Ovary (tissue), 10 donors: ENCODE measurements at places on chromosomes 7 and 10. TPM values are rescaled to one million over a fixed set of nuclear protein-coding genes. Genes with fewer than 3 reads are reported as not detected.

DNA sequence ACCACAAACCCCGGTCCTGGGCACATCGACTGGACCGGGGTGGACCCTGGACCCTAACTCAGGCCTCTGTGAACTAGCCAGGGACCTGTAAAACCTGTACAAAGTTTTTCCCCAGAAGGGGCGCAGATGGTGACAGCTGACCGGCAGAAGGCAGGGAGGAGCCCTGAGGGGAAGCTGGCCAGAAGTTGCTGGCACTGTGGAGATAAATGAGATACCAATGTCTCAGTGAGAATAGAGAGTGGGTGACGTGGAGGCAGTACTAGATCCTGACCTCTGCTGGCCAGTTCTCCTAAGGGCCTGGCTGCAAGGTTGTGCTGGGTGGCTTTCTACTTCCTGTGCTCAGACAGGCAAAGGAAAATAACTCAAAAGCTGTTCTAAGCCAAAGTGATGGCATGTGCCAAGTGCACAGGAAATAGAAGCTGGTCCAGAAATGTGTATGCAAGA, 10.6 kb upstream of the TSPAN14 start:
- peaks cover 1% of the 10 kb centered on the region for H3K4me1 ChIP-seq
- H3K4me3 ChIP-seq = no peak overlapping the region
- DNase-seq = no peak
- no peaks in the 10 kb centered on the region for H3K27me3 ChIP-seq
- H3K27ac ChIP-seq = no peak overlapping the region

DNA sequence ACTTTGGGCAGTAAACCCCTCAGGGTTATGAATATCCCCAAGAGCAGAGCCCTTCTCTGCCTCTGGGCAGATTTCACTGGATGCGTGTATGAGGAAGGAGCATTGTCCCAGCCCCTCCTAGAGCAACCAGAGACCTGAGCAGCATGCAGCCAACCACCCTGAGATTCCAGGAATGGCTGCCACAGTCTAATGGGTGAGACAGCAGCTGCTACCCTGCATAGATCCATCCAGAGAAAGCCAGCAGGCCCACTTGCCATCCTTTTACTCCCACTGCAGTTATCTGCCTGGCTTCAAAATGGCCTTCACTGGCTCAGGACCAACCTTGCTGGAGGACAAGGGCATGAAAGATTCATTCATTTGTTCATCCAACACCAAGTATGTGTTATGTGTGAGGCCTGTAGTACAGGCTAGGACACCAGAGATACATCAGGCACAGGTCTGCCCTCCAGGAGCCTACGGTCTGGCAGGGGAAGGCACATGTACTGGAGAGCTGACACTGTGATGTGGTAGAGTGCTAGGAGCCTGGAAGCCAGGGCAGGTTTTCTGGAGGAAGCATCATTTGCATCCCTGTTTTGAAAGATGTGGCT, 26.2 kb upstream of the C10orf105 start:
- no peaks in the 10 kb centered on the region for H3K36me3 ChIP-seq
- no peak overlapping the region for H3K27ac ChIP-seq
- no peaks in the 10 kb centered on the region for H3K27me3 ChIP-seq
- no peak for DNase-seq

DNA sequence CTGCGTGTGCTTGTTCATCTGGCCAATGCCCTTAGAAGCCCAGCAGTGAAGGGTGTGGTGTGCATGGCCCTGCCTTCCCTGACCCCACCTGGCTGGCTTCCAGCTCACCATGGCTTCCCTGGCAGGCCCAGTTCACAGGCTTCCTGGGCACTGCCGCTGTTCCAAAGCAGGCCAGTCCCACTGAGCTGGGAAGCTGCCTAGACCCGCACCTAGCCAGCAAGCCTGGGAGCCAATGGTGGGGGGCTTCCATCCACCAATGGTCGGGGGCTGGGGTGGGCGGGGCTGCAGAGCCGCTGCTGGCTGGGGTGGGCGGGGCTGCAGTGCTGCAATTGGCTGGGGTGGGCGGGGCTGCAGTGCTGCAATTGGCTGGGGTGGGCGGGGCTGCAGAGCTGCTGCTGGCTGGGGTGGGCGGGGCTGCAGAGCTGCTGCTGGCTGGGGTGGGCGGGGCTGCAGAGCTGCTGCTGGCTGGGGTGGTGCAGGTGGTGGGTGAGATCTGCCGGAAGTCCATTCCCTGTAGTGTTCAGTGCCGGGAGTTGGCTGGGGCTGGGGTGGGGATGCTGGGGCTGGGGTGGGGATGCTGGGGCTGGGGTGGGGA, 12.4 kb downstream of the CALY start:
- H3K4me1 ChIP-seq = peaks cover 7% of the 10 kb centered on the region
- H3K27ac ChIP-seq = no peak overlapping the region
- no peaks in the 10 kb centered on the region for H3K36me3 ChIP-seq
- peaks cover 26% of the 10 kb centered on the region for H3K27me3 ChIP-seq

DNA sequence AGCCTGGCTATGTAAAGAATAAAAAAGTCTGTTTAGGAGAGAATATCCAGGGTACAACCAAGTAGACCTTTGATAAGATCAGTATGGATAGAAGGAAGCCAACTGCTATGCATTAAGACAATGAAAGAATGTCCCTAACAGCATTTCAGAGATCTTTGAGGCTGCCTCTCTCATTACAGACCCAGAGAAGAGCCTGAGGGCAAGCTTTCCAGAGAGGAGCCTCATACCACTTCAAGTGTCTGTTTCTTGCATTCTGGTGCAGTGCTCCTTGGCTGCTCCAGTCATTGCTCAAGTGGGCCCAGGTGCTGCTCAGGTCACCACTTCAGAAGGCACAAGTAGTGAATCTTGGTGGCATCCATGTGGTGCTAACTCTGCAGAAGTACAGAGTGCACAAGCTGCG, 514.0 kb downstream of the PLXDC2 start:
- no peaks in the 10 kb centered on the region for H3K4me1 ChIP-seq
- DNase-seq = no peak
- no peaks in the 10 kb centered on the region for H3K36me3 ChIP-seq
- no peaks in the 10 kb centered on the region for H3K27me3 ChIP-seq
- no peak overlapping the region for H3K4me3 ChIP-seq
- H3K27ac ChIP-seq = no peak overlapping the region

DNA sequence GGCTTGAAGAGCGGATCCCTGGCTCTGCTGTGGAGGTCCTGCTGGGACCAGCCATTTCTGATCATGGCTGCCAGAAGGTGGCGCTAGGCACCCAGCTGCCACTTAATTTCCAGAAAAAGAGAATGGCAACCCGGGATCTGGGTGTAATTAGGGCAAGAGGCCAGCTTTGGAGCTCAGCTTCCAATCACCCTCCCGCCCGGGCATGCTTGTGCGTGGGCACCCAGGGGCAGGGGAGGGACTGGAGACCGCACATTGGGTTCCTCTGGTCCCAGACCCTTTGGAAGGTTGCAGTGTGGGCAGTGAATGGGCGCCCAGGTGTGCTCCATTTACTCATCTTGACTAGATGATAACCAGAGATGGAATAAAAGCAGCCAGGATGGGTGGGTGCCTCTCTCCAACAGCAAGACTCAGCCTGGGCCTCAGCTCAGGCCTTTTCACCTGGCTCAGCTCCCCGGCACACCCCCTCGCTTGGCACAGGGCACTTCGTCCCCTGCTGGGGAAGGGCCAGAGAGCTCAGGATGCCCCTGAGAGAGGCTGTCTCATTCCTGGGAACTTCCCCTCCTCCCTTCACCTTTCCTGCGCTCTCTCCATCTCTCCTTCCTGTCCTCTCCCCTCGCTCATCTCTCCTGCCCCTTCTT, 14.7 kb downstream of the FAM241B start:
- peaks cover 3% of the 10 kb centered on the region for H3K4me1 ChIP-seq
- no peaks in the 10 kb centered on the region for H3K27me3 ChIP-seq
- peak; percentile 57 for DNase-seq
- no peak overlapping the region for H3K27ac ChIP-seq
- no peaks in the 10 kb centered on the region for H3K36me3 ChIP-seq

The NACAD gene
- 19.7 TPM for total RNA-seq

- no peaks in the 10 kb centered on the region for H3K36me3 ChIP-seq
- peaks cover 11% of the 10 kb centered on the region for H3K4me1 ChIP-seq
- no peak overlapping the region for H3K4me3 ChIP-seq
- no peaks in the 10 kb centered on the region for H3K27me3 ChIP-seq
These were observed 174.2 kb upstream of the ZNF32 start for GRCh38 chr10:43822631-43823580.

DNA sequence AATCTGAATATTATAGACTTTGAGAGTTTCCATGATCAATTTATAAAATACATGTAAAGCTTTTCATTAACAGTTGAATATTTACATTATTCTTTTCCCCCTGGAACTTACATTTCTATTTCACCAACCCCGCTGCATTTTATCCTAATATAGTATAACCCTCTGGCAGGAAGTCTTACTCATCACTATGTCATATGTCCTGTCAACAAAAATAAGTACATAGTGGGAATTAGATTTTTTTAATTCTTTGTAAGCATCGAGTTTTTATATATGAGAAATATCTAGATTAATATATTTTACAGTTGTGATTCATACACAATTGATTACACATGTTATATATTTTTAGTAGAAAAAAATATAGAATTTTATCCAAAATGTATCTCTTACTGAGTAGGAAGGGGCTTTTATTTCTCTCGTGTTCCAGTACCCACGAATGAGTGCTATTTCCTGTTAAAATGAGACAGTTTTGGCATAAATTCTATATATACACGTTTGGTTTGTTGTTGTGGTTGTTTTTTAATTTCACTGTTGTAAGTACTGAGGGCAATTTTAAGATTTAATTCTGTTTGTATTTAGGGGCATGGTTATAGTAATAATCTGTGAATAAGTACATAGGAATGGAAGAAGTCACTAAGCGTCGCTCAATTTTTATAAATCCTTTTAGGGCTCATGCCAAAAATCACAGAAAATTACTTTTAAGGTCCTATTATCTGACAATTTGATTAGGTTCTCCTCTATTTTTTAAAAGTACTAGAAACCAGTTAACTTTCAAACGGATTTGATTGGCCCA, 87.1 kb downstream of the HECW1 start:
- DNase-seq = no peak
- H3K27me3 ChIP-seq = no peaks in the 10 kb centered on the region
- H3K36me3 ChIP-seq = no peaks in the 10 kb centered on the region
- no peaks in the 10 kb centered on the region for H3K4me1 ChIP-seq

DNA sequence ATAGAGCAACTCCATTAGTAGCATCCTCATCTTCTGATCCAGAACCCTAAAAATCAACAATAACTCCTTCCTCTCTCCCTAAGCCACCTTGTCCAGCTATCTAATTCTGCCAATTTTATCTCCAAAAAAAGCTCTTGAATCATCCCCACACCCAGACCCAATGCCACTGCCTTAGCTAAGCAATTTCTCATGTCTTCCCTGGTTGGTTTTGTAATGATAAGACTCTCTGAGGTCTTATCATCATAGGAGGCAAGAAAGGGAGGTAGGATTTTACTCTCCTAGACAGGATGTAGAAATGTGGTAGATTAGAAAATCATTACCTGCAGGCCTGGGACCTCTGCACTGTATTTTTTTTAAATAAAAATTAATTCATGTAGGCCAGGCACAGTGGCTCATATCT, 283.5 kb upstream of the NEBL start:
- no peak for DNase-seq
- no peak overlapping the region for H3K27ac ChIP-seq
- H3K4me3 ChIP-seq = no peak overlapping the region
- H3K36me3 ChIP-seq = no peaks in the 10 kb centered on the region
- H3K4me1 ChIP-seq = no peaks in the 10 kb centered on the region
- no peaks in the 10 kb centered on the region for H3K27me3 ChIP-seq

DNA sequence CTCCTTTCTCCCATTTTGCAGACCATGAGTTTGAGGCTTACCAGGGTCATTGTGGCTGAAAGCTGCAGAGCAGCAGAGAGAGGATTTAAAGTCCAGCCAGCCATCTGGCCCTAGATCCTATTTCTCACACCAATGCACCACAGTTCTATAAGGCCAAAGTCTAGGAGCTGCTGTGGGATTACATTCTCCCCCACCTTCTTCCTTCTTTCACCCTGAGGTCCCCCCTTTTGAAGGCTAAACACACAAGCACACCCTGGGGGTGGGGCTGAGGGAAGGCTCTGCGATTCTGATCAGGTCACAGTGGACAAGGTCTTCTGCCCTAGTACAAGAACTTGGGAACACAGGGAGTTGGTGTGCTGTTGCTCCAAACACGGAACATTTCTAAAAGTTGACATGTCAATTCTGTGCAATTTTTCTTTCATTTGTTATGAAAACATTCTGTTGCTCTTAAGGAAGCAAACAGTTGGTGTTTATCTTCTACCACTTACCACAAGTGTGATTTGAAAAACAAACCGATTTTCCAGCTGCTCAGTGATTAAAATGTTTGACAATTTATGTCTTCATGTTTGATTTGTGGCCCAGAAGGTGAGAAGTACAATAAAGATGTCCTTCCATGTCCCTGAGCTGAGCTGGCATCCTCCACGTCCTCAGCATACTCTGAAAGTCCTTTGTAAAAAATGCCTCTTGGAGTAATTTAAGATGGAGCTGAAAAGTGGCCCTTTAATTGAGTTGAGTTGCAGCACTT, 271.6 kb upstream of the PPP2R2D start:
- H3K36me3 ChIP-seq = no peaks in the 10 kb centered on the region
- no peak overlapping the region for H3K27ac ChIP-seq
- no peaks in the 10 kb centered on the region for H3K4me1 ChIP-seq
- no peak for DNase-seq
- H3K27me3 ChIP-seq = no peaks in the 10 kb centered on the region
- no peak overlapping the region for H3K4me3 ChIP-seq

The TRIL gene
- 5.3 TPM for total RNA-seq

DNA sequence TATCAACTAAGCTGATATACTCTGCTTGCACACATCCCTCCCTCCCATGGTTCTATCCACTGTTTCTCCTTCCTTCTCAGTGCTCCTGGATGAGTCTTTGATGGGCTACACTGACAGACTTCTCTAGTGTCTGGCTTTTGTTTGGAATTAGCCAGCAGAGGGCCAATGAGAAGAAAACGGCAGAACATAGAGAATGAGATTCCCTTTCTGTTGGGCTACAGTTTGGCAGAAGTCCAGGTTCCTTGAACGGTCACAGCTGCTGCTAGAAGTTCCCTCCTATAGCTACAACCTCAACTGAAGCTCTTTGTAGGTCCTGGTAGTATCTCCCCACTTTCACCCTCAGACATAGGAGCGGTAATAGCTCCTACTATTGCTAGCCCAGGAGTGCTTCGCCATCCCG, 251.1 kb upstream of the LRRN3 start:
- H3K27me3 ChIP-seq = peaks cover 3% of the 10 kb centered on the region
- no peak overlapping the region for H3K27ac ChIP-seq
- H3K4me1 ChIP-seq = peaks cover 2% of the 10 kb centered on the region
- peak; percentile 37 for DNase-seq
- no peaks in the 10 kb centered on the region for H3K36me3 ChIP-seq

GRCh38 chr7:24508316-24508715, 64.9 kb upstream of the PALS2 start:
- no peak overlapping the region for H3K27ac ChIP-seq
- DNase-seq = no peak
- H3K36me3 ChIP-seq = no peaks in the 10 kb centered on the region
- no peaks in the 10 kb centered on the region for H3K27me3 ChIP-seq
- no peak overlapping the region for H3K4me3 ChIP-seq

GRCh38 chr10:75640381-75640780, 209.0 kb downstream of the LRMDA start:
- DNase-seq = no peak
- H3K4me1 ChIP-seq = no peaks in the 10 kb centered on the region
- no peak overlapping the region for H3K4me3 ChIP-seq
- no peaks in the 10 kb centered on the region for H3K36me3 ChIP-seq

- H3K4me1 ChIP-seq = peaks cover 12% of the 10 kb centered on the region
- H3K4me3 ChIP-seq = no peak overlapping the region
- no peaks in the 10 kb centered on the region for H3K27me3 ChIP-seq
- peak; percentile 87 for DNase-seq
- no peaks in the 10 kb centered on the region for H3K36me3 ChIP-seq
These were observed 24.7 kb upstream of the AMZ1 start for GRCh38 chr7:2663121-2663886.

GRCh38 chr10:80664071-80664680, 126.5 kb downstream of the SH2D4B start:
- no peaks in the 10 kb centered on the region for H3K27me3 ChIP-seq
- H3K4me3 ChIP-seq = no peak overlapping the region
- DNase-seq = peak; percentile 68
- H3K36me3 ChIP-seq = no peaks in the 10 kb centered on the region
